MM.1S (cell line): ENCODE measurements at places on chromosomes 6 and 20.

DNA sequence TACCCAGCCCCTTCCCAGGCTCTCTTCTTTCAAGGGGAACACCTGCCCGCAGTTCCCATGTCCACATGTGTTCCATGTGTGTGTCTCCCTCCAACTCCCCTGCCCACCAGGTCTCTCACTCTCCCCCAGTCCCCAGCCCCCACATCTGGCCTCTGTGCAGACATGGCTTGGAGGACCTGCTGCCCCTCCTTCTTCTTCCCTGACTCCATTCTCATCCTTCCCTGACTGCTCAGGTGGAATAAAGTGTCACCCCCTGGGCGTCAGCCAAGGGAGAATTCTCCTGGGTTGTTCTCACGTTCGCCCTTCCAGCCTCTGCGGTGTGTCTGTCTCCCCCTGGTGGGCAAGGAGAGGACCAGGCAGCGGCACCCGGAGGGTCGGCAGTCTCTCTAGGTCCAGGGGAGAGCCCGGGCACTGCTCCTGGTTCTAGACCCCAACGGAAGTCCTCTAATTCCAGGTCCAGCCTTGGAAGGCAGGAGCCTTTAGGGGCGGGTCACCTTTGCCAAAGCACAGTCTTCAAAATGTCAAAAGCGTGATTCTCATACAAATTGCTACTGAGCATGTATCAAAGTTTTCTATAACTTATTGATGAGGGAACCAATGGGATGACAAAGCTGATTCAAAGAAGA is 50.5 kb downstream of the EBF4 start:
- peak; percentile 53 for DNase-seq

DNA sequence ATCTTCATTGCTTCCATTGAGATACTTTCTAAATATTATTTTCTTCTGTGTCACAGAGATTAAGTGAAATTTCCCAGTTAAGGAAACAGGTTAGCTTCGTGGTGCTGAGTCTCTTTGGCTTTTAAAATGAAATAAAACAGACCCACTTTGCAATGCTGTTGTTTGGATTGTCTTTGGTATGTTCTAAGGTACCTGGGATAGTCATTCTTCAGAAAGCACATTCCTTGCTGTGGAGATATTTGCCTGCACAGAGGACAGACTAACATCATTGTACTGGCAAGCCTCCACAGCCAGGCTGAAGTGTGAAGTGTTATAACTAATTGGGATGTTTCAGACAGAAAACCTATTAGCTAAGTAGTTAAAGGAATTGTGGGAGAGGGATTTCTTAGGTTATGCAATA is 148.8 kb upstream of the EPHA7 start:
- DNase-seq, result no peak

DNA sequence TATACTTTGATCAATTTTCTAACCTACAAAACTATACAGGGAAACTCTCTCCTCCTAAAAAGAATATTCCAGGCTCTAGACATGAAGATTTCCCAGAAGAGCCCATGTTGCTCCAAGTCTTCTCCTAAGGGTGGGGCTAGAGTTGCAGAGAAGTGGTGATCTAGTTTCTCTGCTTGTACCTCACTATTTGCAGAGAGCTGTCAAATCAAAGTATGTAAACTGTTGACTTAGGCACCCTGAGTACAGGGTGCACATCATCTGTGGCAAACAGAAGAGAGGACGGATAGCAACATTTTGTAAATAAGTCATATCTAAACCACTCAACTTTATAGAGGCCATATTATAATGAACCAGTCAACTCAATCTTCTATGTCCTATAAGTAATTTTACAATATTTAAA is 250.1 kb downstream of the KHDRBS2 start:
- no peak for DNase-seq

DNA sequence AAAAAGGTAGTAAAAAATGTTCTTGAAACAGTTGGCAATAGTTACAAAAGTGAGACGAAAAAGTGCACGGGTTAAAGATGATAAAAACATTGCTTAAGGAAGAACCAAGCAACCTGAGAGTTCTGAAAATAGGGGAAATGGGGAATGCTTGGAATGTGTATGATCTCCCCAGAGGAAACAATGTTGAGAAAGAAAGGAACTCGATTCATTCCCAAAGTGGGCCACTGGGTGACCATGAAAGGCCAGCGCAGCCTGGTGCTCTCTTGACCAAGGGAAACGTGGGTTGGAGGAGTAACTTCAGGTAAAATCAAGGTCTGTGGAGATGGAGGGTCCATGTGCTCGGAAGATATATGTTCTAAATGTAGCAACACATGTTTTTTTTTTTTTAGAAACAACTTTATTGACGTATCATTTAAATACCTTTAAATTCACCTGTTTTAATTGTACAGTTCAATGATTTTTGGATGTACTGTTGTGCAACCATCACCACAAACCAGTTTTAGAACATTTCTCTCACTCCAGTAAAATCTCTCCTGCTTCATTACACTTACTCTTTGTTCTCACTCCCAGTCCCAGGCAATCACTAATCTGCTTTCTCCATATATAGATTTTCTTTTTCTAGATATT is 34.5 kb upstream of the CEP85L start:
- no peak for DNase-seq

DNA sequence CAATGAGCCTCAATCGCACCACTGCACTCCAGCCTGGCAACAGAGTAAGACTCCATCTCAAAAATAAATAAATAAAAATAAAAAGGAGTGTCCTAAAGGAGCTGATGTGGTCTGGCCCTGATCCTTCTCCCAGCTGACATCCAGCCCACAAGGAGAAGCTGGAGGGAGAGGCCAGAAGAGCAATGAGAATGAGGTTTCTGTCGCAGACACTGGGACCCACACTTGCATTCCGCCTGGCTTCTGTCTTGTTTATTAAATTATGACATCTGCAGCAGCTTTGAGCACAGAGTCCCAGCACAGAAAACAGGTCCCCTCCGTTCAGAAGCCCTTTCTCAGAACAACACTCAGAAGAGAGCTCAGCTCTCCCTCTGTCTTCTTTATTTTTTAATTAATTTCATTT is 10.3 kb upstream of the E2F1 start:
- no peak for DNase-seq

- DNase-seq, result no peak
Measured at GRCh38 chr6:85078058-85078457, 313.7 kb upstream of the TBX18 start.

DNA sequence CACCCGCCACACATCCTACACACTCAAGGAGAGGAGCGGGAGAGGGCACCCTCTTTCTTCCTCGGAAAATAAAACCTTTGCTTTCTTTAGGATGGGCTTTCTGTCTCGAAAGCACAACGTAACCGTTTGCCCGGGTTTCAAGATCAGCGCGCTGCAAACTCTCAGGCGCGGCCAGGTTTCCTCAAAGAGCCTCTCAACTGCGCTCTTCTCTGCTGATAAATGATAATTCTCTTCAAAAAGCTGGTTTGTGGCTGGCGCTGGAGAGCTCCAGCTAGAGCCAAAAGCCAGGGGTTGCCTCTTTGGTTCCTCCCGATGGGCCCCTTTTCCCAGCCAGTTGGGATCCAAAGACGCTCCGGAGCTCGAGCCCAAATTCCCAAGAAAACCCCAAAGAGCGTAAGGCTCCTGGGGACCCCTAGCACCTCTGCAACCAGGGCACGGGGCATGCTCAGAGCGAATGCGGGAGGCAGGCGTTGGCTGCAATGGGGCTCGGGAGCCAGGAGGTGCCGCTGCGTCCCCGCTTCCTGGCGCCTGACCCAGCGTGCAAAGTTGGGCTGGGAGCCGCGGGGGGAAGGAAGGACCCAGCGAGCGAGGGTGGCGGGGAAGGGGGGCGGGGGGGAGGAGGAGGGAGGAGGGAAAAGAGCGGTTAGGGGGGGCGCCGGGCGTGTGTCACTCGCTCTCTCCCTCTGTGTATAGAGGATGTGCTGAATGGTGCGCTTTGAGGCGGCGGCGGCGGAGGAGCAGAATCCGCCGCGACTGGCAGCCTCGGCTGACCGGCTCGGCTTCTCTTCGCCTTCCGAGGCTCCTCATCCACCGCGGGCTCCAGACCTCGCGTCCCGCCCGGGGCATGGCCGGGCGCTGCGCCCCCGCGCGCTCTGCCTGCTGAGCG is at the start of gene PLCB1:
Gene PLCB1, plus strand, starts transcription at position 669 of the 886 bp plus-strand sequence. CDS start 386 bp downstream, outside the sequence.
- DNase-seq, result peak; percentile 88

DNA sequence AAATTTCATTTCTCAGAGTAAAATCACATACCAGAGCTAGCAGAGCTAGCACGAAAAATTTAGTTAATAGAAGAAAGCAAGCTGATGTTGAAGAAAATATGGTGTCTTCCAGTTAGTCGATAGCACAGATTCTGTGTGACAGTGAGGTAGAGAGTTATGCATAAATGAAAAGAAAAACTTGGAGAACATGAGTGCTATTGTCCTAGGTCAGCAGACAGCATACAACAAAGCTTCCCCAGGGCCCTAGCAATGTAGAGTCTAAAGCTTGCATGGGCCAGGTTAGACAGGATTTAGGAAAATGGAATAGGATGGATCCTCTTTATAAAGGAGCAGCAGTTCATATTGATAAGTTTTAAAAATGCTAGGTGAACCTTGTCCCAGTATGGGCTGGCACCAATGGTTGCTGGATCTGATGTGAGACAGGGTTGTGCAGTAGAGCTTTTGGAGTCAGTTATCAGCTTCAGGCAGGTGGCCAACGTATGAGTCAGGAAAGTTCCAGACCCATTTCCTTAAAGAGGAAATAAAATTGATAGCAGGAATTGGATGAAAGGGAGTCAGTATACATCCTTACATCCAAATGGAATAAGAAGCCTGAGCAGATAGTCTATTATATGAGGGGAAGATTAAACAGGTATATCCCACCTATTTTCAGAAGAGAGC is 277.2 kb downstream of the FRK start:
- DNase-seq, result no peak

DNA sequence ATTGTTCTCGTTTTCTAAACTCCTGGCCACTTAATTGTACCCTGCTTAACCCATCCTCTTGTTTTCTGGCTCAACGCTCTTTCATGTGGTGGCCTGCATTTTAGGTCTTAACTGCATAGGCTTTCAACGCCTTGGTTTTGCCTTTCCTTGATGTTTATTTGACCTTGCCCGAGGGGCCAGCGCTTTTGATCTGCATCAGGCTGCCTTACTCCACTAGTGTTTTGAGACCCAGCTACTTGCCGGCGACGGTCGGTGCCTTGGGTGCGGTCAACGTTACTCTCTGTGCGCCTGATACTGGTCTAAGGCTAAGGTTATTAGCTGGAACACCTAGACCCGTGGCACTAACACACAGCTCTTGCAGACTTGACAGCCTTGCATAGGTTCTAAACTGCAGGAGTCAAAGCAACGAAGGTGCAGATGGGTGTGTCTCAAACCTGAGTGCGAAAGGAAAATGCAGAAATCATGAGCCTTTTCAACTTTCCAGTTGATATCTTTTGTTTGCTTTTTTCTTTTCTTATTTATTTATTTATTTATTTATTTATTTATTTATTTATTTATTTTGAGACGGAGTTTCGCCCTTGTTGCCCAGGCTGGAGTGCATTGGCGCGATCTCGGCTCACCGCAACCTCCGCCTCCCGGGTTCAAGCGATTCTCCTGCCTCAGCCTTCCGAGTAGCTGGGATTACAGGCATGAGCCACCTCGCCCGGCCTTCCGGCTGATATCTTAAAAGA is 138.8 kb downstream of the HFE start:
- DNase-seq, result no peak

DNA sequence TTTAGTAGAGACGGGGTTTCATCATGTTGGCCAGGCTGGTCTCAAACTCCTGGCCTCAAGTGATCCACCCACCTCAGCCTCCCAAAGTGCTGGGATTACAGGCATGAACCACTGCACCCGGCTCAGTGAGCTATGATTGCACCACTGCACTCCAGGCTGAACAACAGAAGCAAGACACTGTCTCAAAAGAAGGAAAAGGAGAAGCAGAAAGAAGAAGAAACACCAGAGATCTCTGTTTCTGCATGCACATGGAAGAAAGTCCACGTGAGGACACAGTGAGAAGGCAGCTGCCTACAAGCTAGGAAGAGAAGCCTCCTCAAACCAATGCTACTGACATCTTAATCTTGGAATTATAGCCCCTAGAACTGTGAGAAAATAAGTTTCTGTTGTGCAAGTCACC is 16.0 kb downstream of the ECT2L start:
- DNase-seq, result no peak

- DNase-seq, result no peak
Measured at GRCh38 chr6:137332637-137333280, 113.6 kb upstream of the IFNGR1 start.

GRCh38 chr6:136950436-136951126 is 28.5 kb downstream of the SLC35D3 start:
- no peak for DNase-seq

GRCh38 chr6:169293196-169293595 is 39.5 kb upstream of the THBS2 start:
- DNase-seq, result no peak

- no peak for DNase-seq
Measured at GRCh38 chr6:89508755-89509563, 76.0 kb downstream of the ANKRD6 start.

DNA sequence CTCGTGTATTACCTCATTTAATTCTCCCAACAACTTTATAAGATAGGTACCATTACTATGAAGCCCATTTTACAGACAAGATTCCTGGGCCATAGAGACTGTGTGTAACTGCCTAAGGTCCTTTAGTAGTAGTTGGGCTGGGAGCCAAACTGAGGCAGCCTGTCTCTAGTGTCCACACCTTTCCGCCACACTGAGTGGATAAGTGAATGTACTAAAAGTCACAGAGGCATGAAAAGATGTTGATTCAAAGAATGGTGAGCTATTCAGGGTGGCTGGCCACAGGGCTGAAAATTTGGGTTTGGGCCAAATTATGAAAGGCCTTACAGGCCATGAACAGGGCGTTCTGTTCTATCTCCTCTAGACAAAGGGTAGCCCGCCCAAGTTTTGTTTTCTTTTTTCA is 11.0 kb downstream of the CD24 start:
- no peak for DNase-seq

DNA sequence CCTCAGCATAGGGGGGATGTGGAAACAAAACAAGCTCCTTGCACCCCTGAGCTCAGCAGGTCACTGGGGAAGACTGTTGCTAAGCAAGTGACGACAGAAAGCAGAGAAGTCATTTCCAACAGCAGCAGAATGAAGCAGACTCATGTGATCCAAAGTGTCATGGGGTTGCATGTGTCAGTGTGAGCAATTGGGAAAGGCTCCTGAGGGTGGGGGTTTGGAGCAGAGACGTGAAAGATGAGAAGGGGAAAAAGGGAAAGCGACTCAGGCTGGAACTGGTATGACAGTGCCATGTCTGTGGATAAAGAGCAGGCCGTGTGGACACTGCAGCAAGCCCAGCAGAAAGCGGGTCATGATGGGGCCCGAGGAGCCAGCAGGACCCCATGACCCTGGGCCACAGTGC is 363.9 kb downstream of the PREX1 start:
- no peak for DNase-seq

GRCh38 chr6:26329763-26330511 is 35.1 kb upstream of the BTN3A2 start:
- no peak for DNase-seq

GRCh38 chr6:154471609-154472362 is 38.7 kb downstream of the CNKSR3 start:
- no peak for DNase-seq

GRCh38 chr6:138264372-138264880 is 46.1 kb upstream of the PBOV1 start:
- DNase-seq, result no peak

DNA sequence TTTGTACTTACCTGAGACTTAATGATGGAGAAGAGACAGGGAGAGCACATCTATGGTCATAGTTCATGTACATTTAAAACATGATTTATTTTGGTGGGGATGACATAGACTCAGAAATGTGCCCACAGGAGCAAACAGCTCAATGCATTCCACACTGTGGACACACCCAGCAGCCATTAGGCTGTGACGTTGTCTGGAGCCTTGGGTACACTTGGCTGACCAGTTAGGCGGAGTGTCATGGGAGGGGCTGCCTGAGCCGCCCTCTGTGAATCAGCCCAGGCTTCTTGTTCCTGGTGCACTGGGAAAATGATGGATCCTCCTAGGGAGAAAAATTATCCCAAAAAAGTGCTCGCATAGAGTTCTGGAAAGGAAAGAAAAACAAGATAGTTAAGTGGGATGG is 231.0 kb upstream of the GMDS start:
- no peak for DNase-seq
